Activated CD4-positive, CD25-positive, alpha-beta regulatory T cell treated with anti-CD3 and anti-CD28 coated beads, Interleukin-2, amount 50 U/mL, for 24 hours (primary cell): ENCODE measurements at places on chromosomes 4 and X.

DNA sequence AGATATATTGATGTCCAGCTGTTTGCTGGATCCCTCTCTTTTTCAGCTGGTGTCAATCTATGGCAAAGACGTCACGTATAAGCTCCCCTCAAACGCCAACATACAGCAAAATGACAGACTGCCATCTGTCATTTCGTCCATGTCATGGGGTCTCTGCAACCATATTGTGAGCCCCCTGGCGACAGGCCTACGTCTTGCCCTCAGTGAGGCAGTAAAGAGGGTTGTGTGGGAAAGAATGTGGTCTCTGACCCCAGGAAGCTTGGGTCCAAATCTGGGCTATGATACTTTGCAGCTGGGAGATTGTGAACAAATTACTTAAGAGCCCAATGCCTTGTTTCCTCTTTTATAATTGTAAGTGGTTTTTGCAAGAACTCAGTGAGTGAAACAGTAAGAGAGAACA is 7.4 kb downstream of the SUPT20HL2 start:
- no peak for ATAC-seq

GRCh38 chrX:72020204-72020603 is 109.6 kb downstream of the NHSL2 start:
- ATAC-seq: no peak

DNA sequence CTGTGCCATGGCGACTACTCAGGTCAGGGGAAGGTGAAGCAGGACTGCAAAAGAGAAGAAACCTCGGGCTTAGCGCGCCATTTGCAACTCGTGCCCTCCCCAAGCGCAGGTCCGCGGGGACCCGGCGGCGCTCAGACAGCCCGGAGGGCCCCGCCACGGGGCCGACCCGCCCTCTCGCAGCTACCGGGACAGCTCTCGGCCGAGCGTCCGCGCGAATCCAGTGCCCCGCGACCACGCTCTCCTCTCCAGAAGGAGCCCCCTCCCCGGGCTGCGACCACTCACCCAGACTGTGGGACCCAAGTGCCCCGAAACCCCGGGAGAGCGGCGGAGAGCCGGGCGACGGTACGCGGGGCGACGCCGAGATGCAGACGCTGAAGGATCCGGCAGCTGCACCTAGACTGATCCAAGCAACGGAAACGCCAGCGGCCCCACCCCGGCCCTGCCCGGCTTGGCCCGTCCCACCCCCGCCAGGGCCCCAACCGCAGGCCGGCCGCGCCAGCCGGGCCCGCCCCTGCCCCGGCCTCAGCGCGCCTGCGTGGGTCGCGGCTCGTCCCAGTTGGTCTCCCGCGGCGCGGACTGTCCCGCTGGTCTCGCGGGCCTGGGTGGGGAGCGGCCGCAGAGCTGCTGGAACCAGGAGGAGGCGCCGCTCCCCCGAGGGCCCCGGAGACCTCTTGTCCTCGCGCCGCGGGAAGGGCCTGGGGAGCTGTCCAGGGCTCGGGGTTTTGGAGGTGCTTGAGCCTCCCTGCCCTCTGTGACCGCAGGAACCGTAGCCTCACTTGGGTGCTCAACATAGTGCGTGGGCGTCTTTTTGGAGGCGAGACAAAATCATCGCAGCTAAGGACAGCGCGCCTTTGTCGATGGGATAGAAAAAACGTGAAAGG is at the start of gene ANXA5:
Gene ANXA5, minus strand, starts transcription at position 400 of the 881 bp plus-strand sequence. Its CDS starts 391 bp downstream, at position 9.
- ATAC-seq: peak; percentile 90

- ATAC-seq: no peak
These were observed 192.2 kb downstream of the FGF13 start for GRCh38 chrX:138519296-138519695.
